ENCODE measurements at places on chromosomes 16 and 17. TPM values are rescaled to one million over a fixed set of nuclear protein-coding genes. Genes with fewer than 3 reads are reported as not detected.
A peak's percentile ranks its signal among the peaks of the same experiment; 100 is the strongest.

GRCh38 chr16:15752717-15753488 lies 102.9 kb downstream of the NDE1 start:
- no peak for DNase-seq

DNA sequence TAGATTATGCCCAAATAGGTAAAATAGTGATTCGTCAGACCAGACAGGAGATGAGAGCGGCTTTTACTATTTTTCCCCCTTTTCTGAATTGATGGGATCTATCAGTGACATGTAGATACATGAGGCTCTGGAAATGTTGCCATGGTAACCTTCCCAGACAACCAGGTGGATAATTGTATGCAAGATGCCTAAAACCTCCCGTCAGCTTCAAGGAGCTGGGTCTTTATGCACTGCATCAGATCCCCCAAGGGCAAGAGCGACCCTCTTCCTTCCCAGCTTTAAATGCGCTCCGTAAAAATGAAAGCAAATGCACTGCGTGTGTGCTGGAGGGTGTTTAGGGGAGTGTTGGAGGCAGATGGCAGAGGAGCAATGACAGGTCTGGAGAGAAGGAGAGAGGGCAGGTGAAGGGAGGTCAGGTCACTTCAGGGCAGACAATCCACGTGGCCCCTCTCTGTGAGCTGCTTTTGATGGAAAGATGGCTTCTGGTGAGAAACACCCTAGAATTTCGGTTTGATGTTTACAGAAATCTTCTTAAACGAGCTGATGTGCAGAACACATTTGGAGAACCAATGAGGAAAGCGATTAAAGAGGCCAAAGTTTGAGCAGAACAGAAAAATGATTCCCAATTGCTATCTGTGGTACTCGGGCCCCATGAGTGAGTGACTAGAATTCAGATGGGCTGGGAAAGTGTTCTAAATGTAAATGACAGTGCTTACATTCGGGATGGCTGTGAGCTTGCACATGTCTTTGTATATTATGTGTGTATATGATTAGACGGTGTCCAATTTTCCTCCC lies 461.7 kb upstream of the HSBP1 start:
- no peak for DNase-seq

GRCh38 chr16:89481356-89481955 lies 8.9 kb downstream of the ANKRD11 start:
- DNase-seq: no peak

- DNase-seq: no peak
These were observed 5.4 kb downstream of the NTN1 start for GRCh38 chr17:9026741-9027140.

GRCh38 chr16:5854027-5854426 lies 756.4 kb upstream of the EEF2KMT start:
- no peak for DNase-seq

DNA sequence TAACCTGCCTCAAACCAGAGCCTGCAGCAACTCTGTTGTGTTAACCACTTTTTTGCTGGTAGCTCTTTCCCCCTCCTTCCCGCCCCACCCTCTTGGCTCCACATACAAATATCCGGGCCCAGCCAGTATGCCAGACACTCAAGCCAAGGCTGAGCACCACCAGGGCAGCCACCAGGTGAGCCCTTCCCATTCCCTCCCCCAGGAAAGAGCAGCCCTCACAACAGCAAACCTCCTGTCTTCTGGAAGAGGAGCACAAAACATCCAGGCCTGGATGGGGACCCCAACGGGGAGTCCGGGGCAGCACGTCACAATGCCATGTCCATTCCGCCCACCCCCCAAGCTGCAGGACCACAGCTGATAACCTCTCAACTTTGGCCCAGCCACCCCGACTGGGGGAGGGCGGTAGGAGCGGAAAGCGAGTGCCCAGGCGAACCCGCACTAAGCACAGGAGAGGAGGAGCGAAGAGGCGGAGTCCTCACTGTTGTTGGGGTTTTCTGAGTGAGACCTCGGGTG lies 757 bp downstream of the ORMDL3 start:
- no peak for DNase-seq

DNA sequence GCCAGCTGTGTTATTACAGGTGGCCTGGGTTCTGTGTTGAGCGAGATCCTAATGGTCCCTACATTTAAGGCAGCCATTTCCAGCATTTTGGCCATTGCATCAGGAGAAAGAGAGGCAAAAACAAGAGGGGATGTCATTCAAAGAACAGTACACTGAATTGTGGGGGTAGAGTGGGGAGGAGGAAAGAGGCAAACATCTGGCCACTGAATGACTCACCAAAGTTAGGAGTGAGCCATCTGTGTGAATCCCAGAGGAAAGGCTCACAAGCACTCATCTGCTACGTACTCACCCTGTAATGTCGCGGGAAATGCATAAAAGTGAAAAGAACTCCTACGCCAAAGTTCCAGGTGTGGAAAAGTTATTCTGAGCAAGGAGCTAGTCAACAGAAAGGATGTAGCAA lies 16.7 kb downstream of the KRABD2 start:
- peak; percentile 28 for DNase-seq

DNA sequence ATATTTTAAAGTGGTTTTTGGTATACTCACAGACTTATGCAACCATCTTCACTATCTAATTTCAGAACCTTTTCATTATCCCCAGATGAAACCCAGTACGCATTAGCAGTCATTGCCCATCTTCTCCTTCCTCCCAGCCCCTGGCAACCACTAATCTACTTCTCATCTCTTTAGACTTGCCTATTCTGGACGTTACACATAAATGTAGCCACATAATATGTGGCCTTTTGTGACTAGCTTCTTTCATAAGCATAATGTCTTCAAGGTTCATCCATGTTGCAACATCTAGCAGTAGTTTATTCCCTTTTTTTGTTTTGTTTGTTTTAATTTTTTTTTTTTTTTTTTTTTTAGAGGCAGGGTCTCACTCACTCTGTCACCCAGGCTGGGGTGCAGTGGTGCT lies 28.5 kb upstream of the C17orf107 start:
- DNase-seq: no peak

- no peak for DNase-seq
These were observed 151.1 kb downstream of the AHSP start for GRCh38 chr16:31678649-31679325.

DNA sequence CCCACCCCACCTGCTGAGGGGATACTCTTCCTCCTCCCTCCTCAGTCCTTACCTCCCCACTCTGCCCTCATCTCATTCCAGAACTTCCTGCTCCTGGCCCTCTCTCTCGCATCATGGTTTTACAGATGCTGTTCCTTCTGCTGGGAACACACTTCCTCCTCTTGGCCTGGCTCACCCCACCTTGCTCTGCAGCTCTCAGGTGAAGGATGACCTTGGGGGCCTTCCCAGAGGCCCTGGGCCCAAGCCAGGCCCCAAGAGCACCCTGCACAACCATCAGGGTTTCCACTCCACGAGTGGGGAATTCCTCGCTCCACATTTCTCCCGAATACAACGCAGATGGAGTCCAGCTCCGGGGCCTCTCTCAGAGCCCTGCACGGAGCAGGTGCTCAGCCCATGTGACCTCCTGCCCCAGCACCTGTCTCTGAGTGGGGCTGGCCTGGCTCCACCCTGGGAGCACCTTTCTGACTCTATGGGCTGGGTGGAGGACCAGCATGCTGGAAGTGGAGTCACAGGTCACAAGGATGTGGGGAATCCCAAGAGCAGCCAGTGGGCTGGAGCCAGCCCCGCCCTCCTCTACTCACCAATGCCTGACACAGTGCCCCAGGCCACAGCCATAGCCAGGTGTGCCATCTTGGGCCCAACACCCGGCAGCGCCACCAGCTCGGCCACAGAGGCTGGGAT lies 4.5 kb downstream of the NTHL1 start:
- DNase-seq: peak; percentile 16

- no peak for DNase-seq
These were observed 3.5 kb upstream of the ARMC5 start for GRCh38 chr16:31455601-31456314.

GRCh38 chr17:57587193-57587969 lies 157.7 kb downstream of the CCDC182 start:
- no peak for DNase-seq

- peak; percentile 93 for DNase-seq
These were observed 53.1 kb downstream of the MRM3 start for GRCh38 chr17:835263-835662.

GRCh38 chr17:43636426-43636825 lies 25.3 kb downstream of the MEOX1 start:
- peak; percentile 56 for DNase-seq

DNA sequence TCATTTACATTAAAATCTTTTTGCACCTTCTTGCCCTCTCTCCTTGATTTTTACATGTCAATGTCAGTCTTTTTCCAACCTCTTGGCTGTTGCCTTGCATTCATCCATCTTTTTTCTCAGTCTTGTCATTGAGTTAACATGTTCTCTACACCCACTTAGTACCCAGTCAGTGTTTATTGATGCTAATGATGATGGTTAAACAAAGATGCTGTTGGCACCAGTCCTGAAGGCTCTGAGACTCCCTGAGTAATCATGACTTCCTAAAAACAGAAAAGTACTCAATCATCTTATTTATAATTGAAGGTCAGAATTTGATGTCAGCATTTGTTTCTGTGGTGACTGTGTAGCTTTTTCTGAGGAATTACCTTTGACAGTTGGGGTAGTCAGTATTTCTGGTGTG lies 104.5 kb downstream of the NLK start:
- no peak for DNase-seq

DNA sequence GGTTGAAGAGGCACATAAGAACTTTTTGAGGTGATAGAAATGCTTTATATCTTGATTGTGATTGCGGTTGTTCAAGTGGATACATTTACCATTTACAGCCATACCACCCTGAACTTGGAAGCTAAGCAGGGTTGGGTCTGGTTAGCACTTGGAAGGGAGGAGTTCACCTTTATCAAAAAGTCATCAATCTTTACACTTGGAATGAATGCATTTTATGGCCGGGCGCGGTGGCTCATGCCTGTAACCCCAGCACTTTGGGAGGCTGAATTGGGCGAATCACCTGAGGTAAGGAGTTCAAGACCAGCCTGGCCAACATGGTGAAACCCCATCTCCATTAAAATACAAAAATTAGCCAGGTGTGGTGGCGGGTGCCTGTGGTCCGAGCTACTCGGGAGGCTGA lies 9.5 kb upstream of the GJD3 start:
- no peak for DNase-seq

GRCh38 chr16:49740256-49740655 lies 115.7 kb downstream of the ZNF423 start:
- no peak for DNase-seq

DNA sequence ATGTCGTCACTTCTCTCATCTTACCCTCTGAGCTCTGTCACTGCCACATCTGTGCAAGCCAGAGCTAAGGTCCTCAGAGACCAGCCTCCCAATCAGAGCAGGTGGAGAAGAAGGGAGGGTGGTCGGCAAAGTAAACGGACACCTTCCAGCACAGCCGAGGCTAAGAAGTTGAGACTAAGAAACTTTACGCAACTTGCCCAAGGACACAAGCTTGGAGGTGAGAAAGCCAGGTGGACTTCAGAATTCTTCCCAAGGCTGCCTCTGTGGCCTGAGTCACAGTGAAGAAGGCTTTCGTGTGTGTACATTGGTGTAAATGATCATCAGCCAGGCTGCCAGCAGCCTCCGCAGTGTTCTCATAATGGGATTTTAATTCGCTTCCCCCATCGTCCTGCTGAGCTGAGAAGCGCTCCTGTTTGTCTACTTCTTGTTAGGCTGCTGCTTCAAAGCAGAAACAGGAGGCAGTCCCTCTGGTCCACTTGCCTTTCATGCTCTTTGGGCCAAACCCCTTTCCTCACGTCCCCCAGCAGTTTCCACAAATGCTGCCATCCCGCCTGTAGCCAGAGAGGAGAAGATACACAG lies 125.0 kb upstream of the RPL38 start:
- DNase-seq: no peak

- DNase-seq: peak; percentile 76
These were observed 11.4 kb upstream of the MRPS23 start for GRCh38 chr17:57861000-57861789.

- DNase-seq: no peak
These were observed 15.4 kb downstream of the REXO5 start for GRCh38 chr16:20821682-20822081.

DNA sequence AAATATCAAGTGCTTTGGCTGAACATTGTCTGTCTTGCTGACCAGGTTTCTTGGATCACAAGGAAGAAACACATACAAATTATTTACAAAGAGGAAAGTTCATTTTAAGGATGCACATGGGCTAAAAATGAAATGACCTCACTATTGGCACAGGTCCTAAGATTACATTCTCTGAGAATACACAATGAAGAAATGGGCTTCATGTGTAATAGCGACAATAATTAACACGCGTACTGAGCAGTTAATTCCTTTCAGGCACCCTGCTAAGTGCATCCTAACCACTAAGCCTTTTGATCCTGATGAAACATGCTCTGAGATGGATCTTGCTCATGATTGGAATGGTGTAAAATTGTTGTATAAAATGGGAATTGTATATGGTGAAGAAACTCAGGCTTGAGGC lies 429.0 kb downstream of the HS3ST4 start:
- DNase-seq: no peak

- DNase-seq: no peak
These were observed 1.2 kb upstream of the DPH1 start for GRCh38 chr17:2028737-2029136.

GRCh38 chr16:31701734-31702133 lies 171.9 kb upstream of the ZNF267 start:
- no peak for DNase-seq

- no peak for DNase-seq
These were observed 27.1 kb downstream of the TMEM235 start for GRCh38 chr17:78258323-78259191.

- no peak for DNase-seq
These were observed 41.5 kb upstream of the CBFA2T3 start for GRCh38 chr16:89018282-89019158.

DNA sequence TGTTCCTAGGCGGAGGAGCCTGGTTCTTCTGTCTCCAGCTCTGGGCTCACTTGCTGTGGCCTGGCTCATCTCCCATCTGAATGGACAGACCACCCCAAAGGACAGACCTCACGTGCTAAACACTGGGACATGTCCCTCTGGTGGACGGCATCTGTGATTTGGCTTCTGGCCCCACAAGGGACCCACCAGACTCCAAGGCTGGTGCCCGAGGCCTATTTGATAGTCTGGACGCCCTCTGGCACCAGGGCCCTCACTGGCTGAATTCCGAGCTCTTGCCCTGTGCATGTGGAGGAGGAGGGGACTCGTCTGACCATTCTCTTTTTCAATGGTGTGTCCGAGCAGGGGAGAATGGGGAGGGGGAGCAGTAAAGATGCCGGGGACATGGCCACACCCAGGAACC lies 62.8 kb upstream of the LGALS9 start:
- DNase-seq: no peak

DNA sequence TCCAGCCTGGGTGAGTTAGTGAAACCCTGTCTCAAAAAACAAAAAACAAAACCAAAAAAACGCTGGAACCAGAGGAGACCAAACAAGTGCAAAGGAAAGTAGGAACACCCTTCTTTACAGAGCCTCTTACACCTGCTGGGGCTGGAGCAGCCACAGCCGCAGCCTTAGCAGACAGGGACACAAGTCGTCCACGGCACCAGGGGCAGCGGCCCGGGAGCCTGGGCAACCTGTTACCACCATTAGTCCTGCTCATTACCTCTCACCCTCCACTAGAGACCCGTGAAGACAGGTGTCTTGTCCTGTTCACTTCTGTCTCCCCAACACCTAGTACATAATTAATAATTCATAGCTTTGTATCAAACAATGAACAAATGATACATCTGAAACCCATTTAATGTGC lies 83.6 kb downstream of the C16orf78 start:
- DNase-seq: no peak

The DHRS7C gene
- total RNA-seq: not detected

The KRTAP9-2 gene
- total RNA-seq: not detected

The CACNG3 gene
- not detected for total RNA-seq

The PNMT gene
- not detected for total RNA-seq

The ATP1B2 gene
- total RNA-seq: 0.30 TPM

The WNK4 gene
- total RNA-seq: 9.7 TPM

The YBX2 gene
- 0.45 TPM for total RNA-seq

The MBTPS1 gene
- total RNA-seq: 71.0 TPM

The TSNAXIP1 gene
- 4.8 TPM for total RNA-seq

The FN3KRP gene
- total RNA-seq: 18.8 TPM
